AG09309 (cell line): ENCODE measurements at places on chromosomes 16 and 17.

GRCh38 chr17:61531223-61531622 is 59.8 kb downstream of the NACA2 start:
- DNase-seq = no peak

DNA sequence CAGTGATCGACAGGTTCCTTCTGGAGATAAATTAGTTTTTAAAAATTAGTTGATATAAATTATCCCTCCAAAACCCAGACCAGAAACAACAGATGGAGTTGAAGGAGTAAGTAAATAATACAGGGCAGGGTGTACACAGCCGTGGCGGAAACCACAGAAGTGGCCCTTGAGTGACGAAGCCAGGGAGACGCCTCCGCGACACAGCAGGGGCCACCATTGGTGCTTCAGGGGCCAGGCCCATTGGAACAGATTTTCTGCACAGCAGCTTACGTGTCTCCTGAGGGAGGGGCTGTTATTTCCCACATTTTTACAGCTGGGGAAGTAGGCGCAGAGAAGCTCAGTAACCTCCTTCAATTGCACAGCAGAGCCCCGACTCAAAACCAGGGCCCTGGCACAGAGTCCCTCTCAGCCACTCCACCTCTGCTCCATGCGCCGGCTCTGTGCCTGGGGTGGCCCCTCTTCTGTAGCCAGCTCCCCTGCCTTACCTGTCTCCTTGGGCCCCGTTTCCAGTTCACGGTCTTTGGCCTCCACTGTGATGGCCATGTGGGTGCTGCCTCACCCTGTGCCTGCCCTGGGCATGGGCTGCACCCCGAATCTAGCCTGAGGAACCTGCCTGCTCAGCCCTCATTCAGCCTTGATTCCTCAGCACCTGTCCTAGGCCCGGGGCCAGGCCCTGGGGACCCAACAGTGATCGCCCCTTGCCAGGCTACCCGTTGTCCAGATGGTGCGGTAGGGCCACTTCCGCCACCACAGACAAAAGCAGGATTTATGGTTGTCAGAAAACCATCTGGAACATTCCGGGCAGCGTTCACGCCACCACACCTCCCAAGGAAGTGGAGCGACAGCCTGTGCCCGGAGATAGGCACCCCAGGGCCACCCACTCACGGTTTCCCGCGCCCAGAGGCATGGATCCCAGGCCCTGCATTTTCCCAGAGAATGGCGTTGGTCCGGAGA is 128.5 kb upstream of the GSE1 start:
- DNase-seq = no peak

DNA sequence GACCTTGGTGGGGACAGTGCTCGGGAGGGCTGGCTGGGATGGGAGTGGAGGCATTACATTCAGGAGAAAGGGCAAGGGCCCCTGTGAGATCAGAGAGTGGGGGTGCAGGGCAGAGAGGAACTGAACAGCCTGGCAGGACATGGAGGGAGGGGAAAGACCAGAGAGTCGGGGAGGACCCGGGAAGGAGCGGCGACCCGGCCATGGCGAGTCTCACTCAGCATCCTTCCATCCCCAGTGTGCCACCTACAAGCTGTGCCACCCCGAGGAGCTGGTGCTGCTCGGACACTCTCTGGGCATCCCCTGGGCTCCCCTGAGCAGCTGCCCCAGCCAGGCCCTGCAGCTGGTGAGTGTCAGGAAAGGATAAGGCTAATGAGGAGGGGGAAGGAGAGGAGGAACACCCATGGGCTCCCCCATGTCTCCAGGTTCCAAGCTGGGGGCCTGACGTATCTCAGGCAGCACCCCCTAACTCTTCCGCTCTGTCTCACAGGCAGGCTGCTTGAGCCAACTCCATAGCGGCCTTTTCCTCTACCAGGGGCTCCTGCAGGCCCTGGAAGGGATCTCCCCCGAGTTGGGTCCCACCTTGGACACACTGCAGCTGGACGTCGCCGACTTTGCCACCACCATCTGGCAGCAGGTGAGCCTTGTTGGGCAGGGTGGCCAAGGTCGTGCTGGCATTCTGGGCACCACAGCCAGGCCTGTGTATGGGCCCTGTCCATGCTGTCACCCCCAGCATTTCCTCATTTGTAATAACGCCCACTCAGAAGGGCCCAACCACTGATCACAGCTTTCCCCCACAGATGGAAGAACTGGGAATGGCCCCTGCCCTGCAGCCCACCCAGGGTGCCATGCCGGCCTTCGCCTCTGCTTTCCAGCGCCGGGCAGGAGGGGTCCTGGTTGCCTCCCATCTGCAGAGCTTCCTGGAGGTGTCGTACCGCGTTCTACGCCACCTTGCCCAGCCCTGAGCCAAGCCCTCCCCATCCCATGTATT is 1.1 kb downstream of the CSF3 start:
- no peak for DNase-seq

- no peak for DNase-seq
These were observed 20.4 kb upstream of the YPEL2 start for GRCh38 chr17:59311051-59311468.

DNA sequence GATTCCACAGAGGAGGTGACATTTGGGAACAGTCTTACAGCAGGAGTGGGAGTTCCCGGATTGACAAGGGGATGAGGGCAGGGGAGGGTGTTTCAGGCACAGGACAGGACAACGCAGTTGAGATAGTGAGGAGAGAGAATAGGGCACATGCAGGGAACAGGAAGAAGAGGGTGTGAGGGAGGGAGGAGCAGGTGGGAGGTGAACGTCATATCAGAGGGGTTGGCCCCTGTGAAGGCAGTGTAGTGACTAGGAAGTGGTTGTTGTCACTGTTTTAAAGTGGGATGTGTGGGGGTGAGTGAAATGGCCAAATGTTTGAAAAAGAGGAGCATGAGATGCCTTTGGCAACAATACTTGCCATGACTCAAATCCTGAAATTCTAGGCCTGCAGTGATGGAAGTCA is 12.2 kb downstream of the PRKCB start:
- DNase-seq = no peak

- no peak for DNase-seq
These were observed 47.0 kb downstream of the ADAMTS18 start for GRCh38 chr16:77387815-77388209.

DNA sequence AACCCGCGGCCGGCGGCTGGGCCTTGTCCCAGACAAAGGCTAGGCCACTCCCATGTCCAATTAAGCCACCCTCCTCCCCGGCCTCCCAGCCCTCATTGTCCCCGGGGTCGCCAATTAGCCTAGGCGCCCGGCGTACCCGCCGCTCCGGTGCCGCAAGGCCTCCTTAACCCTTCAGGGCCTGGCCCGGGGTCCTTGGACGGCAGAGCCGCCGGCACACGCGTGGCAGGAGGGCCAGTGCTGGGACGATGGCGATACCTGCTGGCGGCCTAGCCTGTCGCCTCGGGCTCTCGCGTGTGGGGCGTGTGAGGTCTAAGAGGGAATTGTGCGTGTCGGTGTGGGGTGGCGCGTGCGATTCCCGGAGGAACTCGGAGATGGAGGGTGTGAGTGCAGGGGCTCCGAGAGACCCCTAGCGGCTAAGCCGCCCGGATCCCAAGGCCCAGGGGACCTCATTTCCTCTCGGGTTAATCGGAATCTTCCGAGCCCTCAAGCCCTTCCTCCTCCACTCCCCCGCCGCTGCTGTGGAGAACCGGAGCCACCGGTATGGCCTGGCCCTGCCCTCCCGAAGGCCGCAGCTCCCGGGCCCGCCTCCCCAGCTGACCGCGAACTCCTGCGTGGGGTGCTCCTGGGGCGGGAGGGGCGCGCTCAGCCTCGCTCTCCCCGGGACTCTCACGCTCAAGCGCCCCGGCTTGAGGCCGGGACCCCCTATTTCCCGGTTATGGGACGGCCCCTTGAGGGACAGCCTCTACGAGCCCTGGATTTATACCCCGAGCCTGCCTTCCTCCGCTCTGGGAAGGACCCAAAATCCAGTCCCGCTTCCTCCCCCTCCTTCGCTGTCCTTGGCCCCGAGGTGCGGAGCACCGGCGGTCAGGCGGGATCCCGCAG is 11.9 kb downstream of the TBX2 start:
- DNase-seq = no peak

- no peak for DNase-seq
These were observed 20.6 kb upstream of the MAPT start for GRCh38 chr17:45873728-45874127.

GRCh38 chr17:74332017-74332650 is 6.1 kb downstream of the KIF19 start:
- DNase-seq = no peak

- no peak for DNase-seq
These were observed 35.7 kb downstream of the ESRP2 start for GRCh38 chr16:68200088-68200783.

DNA sequence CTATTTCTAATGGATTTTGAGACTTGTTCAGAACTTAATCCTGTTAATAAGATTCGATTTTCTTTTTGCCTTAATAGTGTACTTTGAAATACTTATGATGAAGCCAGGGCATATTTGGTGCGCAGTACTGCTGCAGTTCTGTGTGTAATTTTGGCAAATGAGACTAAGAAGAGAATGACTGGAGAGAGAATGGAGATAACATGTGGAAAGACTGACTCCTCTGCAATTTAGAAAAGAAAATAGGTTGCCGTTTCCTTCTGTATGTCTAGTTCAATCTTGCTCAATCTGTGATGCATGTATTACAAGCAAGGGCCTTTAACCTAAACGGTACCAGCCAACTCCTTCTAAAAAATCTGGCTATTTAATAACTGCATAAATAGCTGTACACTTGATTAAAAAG is 285.1 kb upstream of the CDH11 start:
- no peak for DNase-seq

DNA sequence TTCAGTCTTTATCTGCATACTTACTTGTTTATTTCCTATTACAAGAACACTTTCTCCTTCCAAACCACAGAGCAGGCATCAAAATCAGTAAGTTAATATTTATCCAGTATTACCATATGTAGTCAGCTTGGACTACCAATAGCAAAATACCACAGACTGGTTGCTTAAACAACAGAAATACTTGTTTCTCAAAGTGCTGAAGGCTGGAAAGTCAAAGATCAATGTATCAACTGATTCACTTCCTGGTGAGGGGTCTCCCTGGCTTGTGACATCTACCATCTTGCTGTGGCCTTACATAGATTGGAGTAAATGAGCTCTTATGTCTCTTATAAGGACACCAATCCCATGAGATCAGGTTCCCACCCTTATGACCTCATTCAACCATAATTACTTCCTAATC is 2.6 kb downstream of the STXBP4 start:
- no peak for DNase-seq

- DNase-seq = no peak
These were observed at the start of gene NT5C3B for GRCh38 chr17:41835800-41836549. Gene NT5C3B (minus strand): TSS chr17:41836232. CDS start chr17:41836193, 39 bp downstream.

- DNase-seq = no peak
These were observed 114.2 kb downstream of the DNAH9 start for GRCh38 chr17:11712456-11712855.

- no peak for DNase-seq
These were observed 14.7 kb upstream of the ZCCHC14 start for GRCh38 chr16:87507351-87508069.

DNA sequence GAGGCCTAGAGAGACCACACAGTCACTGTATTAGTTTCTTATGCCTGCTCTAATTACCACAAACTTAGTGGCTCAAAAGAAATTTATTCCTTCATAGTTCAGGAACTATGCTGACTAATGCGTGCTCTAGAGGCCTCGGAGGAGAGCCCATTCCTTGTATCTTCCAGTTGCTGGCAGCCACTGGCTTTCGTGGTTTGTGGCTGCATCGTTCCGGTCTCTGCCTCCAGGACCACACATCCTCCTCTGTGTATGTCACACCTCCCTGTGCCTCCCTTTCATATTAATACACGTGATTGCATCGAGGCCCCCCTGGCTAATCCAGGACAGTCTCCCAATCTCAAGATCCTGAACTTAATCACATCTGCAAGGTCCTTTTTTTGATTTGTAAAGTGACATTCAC is 16.9 kb upstream of the MYLK3 start:
- peak; percentile 20 for DNase-seq

DNA sequence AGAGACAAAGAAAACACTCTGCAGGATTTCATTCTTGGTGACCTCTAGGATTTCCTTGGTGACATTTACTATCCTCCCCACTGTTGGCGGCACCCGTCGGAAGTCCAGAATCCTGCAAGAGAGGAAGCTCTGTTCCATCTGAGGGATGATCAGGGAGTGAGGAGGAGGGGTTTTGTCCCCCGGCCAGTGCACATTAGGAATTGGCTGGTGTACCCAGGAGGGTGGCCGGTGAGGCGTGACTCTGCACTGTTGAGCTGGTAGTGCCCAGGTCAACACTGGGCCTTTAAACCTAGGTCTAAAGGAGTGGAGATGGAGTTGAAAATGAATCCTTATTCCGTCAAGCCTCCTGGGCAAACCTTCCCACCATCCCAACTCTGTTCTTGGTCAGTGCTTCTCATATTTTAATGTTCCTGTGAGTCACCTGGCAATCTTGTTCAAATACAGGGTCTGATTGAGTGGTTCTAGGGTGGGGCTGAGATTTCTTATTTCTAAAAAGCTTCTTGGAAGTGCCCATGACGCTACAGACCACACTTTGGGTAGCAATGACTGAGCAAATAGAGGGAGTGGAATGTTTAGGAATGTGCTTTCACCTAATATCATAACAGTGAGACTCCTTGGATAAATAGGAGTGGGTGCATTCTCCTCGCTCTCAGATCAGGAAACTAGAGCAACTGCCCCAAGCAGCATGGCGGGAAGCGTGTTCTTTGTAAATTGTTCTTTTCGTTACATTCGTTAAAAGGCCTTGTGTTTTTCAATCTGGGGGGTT is 30.7 kb downstream of the PRKAR1A start:
- no peak for DNase-seq

GRCh38 chr17:72985882-72986720 is 106.4 kb downstream of the SLC39A11 start:
- peak; percentile 28 for DNase-seq

GRCh38 chr17:27333410-27333980 is 39.6 kb downstream of the WSB1 start:
- no peak for DNase-seq

GRCh38 chr17:31750578-31750977 is 108.5 kb downstream of the COPRS start:
- DNase-seq = no peak

DNA sequence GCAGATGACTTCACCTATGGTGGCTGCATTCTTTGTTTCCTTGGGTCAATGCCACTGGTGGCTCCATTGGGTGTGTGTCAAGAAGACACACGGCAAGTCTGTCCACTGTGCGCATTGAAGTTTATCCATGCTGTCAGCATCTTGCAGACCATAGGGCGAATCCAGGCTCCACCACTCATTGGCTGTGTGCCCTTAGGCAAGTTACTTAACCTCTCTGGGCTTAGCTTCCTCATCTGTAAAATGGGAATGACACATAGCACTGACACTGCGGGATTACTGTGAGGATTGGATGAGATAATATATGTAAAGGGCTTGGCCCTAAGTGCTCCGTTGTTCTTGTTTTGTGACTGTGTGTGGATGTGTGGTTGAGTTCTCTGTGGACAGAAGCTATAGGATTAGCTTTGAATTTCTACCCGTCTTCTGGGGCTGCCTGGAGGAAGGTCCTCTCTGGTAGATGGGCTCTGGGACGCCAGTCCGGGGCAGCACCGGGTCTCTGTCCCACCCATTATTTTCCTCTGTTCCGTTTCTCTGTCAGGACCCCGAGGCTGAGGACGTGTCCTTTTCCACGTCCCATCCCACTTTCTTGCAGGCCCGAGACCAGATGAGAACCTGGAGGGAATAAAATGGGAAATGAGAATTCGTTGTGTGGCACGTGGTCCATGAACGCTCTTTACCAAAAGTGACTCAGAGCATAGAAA is 178.4 kb downstream of the IRF8 start:
- DNase-seq = no peak

- DNase-seq = no peak
These were observed 73.1 kb upstream of the FAM20A start for GRCh38 chr17:68674029-68674925.

- DNase-seq = no peak
These were observed 479.1 kb upstream of the RBFOX1 start for GRCh38 chr16:6853565-6853964.

- no peak for DNase-seq
These were observed 6.8 kb downstream of the MYO1D start for GRCh38 chr17:32870027-32870670.
